ENCODE measurements at places on chromosomes 7 and 10. TPM values are rescaled to one million over a fixed set of nuclear protein-coding genes. Genes with fewer than 3 reads are reported as not detected.

DNA sequence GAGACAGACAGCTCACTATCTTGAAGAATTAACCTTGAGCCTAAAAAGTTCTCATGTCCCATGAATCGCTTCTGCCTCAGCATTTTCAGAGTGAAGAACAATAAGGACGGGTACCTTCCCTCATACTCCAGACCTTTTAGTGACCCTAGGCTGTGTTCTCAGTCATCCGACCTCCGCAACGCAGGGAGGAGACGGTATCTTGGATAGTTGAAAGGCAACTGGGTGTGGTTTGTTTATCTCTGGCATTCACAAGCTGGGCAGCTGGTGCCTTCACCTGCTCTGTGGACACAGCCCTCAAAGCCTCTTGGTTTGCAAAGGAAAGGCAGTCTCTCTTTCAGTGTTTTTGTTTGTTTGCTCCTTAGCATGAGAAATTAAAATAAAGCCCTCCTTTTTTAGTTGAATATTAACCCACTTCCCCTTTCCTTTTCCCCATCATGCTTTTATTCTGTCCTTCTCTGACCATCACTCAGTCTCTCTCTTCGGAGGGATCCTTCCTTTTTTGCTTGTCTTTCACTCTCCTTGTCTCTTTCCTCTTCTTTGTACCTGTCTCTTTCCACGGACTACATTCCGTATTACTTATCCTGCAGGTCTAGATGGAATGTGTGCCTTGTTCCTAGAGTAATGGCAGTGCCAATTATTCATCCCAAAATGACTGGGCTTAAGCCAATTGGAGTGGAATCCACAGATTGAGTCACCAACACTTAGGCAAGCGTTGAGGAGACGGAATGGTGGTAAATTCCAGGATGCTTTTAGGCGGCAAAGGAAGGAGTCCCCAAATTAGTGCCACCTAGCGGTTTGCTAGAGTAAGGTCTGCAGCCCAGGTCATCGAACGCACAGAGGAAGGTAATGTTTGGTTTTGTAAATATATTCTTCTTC is 45.8 kb downstream of the PRR15 start:
- H3K4me1 ChIP-seq = no peaks in the 10 kb centered on the region
- H3K27me3 ChIP-seq = peaks cover 2% of the 10 kb centered on the region
- DNase-seq = no peak
- H3K4me3 ChIP-seq = no peak overlapping the region
- no peak overlapping the region for H3K27ac ChIP-seq

Gene TAS2R4
- total RNA-seq = 0.54 TPM

DNA sequence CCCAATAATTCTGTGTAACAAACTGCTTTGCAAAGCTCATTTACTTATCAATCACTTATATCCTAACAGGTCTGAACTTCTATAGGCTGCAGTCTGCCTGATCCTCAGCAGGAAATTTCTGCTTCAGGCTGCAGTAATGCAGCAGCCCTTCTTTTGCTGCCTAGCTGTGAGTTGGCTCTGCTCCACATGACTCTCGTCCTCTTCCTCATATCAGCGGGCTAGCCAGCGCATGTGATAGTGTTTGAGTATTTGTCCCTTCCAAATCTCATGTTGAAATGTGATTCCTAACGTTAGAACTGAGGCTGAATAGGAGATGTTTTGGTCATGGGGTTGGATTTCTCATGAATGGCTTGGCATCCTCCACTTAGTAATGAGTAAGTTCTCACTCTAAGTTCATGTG is 387.8 kb downstream of the SEMA3D start:
- no peaks in the 10 kb centered on the region for H3K4me1 ChIP-seq
- H3K4me3 ChIP-seq = no peak overlapping the region
- H3K27ac ChIP-seq = no peak overlapping the region
- no peaks in the 10 kb centered on the region for H3K36me3 ChIP-seq
- no peaks in the 10 kb centered on the region for H3K27me3 ChIP-seq
- no peak for DNase-seq

Gene ACSM6
- not detected for total RNA-seq

Gene ECHDC3
- total RNA-seq = 1.7 TPM
